ENCODE measurements at places on chromosomes 6 and 20.

DNA sequence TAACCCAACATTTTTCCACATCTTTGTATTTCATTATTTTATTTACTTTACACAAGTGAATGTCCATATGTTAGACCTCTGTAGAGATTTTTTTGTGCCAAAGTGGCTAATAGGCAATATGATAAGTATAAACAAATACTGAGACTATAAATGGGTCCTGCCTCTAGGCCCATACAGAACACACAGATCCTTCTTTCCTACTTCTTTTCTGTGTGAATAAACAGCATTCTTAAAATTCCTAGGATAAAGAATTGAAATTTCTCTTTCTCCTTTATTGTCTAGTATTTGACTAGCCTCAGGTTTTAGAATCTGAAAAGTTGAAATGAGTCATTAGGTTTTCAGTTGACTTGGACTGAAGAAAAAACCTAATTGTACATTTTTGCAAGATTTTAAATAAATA, 46.3 kb upstream of the HS3ST5 start:
- no peak for ATAC-seq

DNA sequence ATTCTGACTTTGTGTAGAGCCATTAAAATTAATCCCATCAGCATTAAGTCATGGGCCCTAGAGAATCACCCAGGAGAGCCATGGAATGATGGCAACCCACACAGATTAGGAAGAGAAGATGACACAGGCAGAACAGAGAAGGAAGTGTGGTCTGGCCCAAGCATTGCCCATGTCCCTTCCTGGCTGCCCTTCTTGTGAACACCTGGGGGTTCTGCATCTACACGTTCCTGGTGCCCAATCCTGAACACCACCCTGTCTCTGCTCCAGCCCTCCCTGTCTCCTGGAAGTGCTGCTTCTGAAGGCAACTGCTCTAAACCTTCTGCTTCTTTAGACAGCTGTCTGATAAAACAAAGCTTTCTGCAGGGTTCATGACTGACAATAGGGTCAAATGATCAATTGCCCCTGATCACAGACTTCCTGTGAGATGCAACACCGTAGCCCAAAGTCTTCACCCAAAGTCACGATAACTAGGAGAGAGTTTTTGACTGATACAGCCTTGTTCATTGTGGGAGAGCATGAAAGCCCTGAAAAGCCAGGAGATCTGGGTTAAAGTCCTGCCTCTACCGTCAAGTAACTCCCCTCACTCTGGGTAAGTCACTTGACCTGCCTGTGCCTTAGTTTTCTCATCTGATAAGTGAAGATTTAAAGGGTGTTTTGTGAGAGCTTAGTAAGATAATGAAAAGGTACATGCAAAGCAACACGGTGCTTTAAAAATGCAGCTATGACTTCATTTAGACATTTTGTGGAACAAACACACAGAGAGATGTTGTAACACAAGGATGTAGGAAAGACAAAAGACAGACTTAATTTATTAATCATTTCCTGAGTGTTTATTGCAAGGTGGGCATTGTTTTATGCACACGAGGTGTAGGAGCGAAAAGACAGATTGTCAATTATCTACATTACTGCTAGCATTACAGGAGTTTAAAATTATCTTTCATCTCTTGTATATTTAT, 291.2 kb upstream of the STXBP5 start:
- no peak for ATAC-seq

- ATAC-seq = no peak
These were observed 42.1 kb upstream of the HLA-E start for GRCh38 chr6:30447237-30447636.

DNA sequence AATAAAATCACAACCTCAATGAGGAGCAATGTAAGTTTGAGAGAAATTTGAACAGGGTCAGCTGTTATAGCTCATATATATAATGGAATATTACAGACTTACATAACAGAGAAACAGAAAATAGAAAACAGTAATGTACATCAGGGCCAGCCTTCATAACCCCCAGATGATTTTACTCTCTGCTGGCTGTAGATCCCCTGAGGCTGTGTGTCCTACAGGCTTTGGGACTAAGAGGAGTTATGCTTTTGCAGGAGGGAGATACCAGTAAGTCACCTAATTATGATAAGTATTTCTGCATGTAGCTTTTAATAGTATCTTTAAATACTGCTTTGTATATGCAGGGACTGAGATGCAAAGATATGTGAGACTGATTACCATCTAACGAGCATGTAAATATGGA, 105.8 kb upstream of the ASCC3 start:
- ATAC-seq = no peak

DNA sequence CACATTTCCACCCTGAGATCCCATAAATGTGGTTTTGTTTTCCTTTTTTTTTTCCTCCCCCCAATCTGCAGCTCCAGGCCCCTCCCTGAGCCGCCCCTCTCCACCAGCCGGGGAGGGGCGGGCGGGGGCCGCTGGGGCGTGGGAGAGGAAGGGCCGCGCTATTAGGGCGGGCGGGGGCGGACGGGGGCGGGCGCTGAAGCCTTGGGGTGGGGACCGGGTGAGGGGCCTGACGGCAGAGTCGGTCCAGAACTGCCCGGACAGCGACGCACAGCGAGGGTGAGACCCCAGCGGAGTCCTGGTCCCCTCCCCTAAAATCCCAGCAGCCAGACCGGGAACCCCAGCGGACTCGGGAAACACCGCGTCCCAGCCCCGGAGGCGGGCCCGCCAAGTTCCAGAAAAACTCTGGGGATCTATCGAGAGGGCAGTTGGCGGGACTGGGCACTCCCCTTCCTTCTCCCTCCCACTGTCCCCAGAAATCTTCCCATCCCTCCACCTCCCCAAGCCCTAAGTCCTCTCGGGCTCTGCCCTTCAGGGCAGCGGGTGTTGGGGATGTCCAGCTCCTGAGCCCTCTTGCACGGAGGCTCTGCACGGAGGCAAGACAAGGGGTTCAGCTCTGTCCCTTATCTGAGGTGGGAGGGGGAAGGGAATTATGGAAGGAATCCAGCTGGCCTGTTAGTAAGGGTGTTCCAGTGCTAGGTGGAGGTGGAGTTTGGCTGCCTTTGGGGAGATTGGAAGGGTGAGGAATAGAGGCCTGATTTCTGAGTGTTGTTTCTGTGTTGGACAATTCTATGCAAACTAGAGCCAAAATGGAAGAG, at the start of gene PRICKLE4:
Gene PRICKLE4, plus strand, starts transcription at position 232 of the 815 bp plus-strand sequence. CDS start 2,692 bp downstream, outside the sequence.
- ATAC-seq = peak; percentile 5

DNA sequence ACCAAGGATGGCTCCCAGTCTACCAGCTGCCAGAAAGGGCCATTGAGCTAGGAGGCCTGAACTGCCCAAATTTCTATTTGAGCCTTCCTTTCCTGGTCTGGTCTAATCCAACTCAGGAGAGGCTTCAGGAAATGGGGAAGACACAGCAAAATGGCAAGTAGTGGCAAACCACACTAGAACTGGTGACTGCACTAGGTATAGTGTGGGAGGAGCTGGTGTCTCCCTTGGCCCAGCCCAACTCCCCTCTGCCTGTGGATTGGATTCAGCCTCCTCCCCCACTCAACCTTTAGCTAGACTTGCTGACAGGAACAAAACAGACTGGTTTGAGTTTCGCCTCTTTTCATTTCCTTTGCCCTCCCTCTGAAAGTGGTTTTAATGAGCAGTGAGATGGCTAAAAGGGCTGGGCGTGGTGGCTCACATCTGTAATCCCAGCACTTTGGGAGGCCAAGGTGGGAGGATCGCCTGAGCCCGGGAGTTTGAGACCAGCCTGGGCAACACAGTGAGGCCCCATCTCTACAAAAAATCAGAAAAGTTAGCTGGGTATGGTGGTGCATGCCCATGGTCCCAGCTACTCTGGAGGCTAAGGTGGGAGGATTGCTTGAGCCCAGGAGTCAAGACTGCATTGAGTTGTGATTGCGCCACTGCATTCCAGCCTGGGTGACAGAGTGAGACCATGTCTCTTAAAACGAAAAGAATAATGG, 17.5 kb downstream of the MRPS18A start:
- no peak for ATAC-seq

DNA sequence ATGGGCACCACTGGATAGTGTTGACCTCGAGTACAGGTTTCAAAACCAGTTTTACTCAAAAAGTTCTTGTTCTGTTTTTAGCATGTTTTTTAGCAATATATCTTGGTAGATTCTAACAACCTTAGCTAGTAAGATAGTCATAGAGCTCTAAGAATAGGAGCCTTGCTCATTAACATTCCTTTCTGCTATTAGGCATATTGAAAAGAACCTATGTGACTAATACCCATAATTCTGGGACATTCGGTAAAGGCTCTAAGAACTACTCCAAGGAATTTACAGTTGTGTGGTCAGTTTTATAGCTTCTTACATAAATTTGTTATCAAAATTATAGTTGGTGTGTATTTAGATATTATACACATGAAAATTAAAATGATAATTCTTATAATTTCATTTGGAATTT, 11.6 kb downstream of the SLC9A8 start:
- no peak for ATAC-seq

DNA sequence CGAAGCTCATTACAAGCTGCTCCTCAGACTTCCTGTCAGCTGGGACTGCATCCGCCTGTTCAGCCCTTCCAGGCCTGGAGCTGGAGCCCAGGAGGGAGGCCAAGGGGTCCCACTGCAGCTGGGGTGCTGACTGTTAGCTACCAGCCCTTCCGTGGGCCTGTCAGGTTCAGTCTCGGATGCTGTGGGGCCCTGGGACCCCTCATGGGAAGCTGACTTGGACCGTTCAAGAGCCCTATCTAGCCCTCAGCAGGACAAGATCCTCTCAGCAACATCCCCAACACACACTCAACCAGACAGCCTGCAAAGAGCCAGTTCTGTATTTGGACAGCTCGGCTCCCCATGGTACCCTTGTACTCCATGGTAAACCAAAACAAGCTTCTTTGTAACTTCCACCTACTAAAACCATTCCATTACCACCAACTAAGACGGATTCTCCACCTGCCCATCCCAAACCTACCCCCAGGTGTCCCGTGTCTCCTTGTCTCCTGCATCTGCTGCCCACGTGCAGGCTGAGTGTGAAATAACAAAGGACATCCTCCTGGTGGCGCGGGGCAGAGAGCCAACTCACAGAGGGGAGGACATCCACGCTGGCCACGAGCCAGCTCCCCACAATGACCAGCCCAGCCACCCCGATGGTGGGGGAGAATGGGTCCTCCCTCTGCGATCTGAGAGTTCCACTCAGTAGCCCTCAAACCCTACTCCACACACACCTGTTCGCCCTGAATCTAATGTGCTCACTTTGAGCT, 111.2 kb downstream of the TAF4 start:
- ATAC-seq = no peak

- no peak for ATAC-seq
These were observed 45.5 kb downstream of the CEP43 start for GRCh38 chr6:167044696-167045095.

DNA sequence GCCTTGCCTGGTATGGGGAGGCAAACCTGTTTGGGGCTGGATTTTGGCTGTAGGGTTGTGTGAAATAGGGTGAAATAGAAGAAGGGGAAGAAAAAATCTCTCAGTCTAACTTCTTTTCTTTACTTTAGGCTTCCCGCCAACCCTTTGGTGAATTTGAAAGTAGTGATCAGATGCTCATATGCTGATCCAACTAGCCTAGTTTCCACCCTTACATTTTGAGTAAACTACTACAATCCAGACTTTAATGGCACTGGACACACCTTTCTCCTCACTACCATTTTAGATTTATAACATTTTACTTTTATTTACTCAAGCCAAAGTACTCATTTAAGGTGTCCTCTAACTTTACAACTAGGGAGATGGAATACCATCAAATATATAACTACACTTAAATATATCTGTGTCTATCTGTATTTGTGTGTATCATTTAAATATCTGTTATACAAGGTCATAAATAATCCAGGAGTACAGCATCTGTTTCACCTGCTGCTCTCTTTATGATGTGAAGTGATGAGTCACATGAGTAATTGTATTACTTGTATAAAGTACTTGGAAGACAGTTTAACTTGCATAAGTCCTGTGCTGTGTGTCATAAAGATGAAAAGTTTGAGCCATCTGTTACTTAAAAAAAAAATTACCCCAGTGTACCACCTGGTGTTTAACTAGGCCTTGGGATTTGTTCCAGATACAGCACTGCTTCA, 172.1 kb downstream of the CDKAL1 start:
- ATAC-seq = no peak

GRCh38 chr6:1819007-1819406, 209.3 kb downstream of the FOXC1 start:
- ATAC-seq = no peak

GRCh38 chr6:136503303-136504029, 46.8 kb downstream of the MAP7 start:
- ATAC-seq = no peak

- ATAC-seq = no peak
These were observed 75.4 kb upstream of the EEF1E1 start for GRCh38 chr6:8177721-8178120.

- no peak for ATAC-seq
These were observed 73.3 kb downstream of the METTL24 start for GRCh38 chr6:110284855-110285254.

DNA sequence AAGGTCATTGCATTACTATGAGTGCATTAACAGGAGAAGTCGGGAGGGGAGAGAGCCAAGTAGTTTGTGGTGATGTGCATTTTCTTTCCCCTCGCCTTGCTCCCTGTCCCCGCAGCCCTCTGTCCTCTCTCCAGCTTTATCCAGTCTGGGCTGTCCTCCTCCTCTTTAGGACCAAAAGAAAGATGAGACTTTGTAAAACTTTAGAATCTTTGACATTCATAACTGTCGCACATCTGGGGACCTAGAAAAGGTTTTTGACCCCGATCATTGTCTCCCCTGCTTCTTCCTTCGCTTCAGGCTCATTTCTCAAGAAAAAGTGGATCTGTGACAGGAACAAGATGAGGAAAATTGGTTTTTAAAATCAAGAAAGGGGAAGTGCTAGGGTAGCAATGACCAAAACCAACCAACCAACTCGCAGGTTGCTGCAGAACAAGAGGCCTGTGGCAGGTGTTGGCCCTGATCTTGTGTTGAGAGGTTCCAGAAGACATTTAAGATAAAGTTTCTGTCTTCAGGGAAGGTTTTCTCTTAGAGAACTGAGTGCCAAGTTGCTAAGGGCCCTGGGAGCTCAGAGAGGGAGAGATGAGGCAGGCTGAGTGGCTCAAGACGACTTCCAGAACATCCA, 17.6 kb downstream of the SYTL3 start:
- ATAC-seq = no peak

GRCh38 chr6:40353197-40353966, 233.8 kb downstream of the LRFN2 start:
- no peak for ATAC-seq

DNA sequence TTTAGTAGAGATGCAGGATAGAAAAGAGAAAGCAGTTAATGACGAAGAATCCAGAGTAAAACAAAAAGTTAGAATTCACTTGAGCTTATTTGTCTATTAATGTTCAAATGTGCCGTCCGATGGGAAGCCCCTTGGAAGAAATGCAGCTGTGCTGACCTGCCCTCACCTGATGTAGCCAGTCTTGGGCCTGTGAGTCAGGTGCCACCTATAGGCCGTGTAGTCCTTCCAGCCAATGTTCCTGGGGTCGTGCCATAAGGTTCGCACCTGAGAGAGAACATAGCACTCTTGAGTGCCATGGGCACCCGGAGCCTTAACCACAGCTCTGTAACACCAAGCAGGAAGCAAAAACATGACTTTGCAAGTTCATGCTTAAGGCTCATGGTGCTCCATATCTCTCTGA, 32.4 kb downstream of the THBS2 start:
- ATAC-seq = no peak

All from gastroesophageal sphincter (tissue), 4 donors.